WERI-Rb-1 (cell line): ENCODE measurements at places on chromosomes 1 and 21.

GRCh38 chr1:63913533-63913932, 139.7 kb downstream of the ROR1 start:
- DNase-seq = no peak

GRCh38 chr1:229027158-229027557, 243.8 kb upstream of the RAB4A start:
- DNase-seq = no peak

GRCh38 chr1:156111355-156111962, 3.1 kb upstream of the LMNA start:
- no peak for DNase-seq

DNA sequence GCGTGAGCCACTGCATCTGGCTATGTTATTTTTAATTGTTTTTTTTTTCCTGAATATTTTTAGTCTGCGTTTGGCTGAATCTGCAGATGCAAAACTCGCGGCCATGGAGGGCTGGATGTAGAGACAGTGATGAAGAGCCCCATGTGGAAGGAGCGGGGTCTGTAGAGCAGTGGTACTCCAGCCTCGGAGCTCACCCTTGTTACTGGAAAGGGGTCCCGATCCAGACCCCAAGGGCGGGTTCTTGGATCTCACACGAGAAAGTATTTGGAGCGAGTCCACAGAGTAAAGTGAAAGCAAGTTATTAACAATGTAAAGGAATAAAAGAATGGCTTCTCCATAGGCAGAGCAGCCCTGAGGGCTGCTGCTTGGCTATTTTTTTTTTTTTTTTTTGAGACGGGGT, 2.7 kb downstream of the TRPM2 start:
- no peak for DNase-seq

DNA sequence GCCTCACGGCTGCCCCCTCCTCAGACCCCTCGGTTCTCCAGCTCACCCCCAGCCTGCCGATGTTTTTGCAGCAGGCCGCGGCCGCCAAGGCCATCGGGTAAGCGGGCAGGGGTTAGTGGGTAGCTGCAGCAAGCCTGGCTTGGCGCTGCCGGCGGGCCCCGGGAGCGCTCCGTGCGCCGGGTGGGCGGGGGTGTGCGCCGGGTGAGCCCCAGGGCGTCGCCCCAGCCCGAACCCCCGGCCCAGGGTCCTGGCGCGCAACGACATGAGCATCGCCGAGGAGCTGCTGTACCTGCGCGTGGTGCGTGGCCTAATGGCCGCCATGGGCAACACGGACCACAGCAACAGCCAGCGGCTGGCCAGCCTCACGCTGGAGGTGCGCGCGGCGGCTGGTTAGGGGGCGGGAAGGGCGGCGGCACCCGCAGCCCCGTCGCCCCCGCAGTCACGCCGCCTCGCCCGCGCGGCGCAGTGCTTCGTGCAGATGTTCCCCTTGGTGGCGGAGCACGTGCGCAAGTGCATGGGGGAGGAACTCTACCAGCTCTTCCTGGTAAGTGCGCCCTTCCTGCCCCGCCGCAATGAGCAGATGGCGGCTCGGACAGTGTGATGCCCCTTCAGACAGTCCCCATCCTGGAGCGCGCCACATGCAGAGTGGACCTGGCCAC, 6.5 kb downstream of the RNU5D-1 start:
- DNase-seq = no peak

GRCh38 chr1:225070972-225071371, 141.5 kb downstream of the DNAH14 start:
- DNase-seq = no peak

DNA sequence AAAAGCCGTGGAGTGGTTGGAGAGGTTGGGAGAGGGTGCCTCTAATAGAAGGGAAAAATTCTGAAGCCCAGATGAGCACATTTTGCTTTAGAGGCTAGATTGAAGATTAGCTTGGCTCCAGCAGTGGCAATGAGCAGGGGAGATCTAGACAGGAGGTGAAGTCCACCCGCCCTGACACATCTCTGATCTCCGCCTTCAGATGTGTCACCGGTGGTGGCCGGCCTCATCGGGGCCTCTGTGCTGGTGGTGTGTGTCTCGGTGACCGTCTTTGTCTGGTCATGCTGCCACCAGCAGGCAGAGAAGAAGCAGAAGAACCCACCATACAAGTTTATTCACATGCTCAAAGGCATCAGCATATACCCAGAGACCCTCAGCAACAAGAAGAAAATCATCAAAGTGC, 8.4 kb downstream of the SYT11 start:
- no peak for DNase-seq

GRCh38 chr1:23930270-23930669, 17.1 kb upstream of the CNR2 start:
- no peak for DNase-seq

DNA sequence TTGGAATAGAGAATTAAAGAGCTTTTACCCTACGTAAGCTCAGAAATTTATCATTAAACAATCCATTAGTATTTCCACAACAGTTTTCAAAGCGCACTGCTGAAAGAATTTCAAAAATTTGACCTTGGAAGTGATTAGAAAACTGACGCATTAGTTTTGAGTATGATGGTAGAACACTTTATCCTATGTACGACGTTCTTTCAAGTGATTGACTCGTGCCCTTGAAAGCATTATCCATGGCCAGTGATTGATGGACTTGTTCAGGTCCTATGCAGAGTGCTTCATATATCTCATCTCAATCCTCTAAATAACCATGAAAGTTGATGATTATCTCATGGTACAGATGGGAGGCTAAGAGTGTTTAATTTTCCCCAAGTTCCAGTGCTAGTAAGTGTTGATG, 697.2 kb downstream of the USP25 start:
- DNase-seq = no peak

DNA sequence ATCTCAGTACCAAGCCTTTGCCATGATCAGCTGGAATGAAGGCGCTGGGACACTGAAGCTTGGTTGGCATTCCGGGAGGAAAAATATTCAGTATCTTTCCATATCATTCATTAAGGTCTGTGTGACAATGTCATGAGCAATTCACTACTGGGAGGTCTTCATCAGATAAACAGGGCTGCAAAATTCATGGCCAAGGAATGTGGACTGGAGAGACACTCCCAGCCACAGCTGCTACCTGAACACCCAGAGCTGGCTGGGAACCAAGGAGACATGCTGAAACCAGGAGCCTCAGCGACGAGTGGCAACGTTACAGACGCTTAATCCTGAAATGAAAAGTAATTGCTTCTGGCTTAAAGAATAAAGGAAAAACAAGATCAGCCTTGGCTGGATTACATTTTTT, 30.6 kb upstream of the DDAH1 start:
- DNase-seq = peak; percentile 52

DNA sequence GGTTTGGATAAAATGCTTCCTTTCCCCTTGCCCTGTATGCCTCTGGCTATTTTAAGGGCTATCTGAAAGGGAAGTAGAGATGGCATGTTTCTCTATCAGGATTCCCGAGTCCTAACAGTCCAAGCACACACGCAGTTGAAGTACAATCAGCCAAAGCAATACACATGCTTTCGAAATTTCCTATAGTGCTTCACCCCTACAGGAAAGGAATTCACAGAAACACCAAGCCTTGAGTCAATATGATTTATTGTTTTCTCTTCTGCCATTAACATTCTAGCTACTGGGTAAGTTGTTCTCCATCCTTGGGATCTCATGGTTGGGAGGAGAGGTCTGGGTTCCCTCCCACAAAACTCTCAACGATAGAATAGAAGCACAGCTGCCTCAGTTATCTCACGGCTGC, 8.7 kb downstream of the ITLN1 start:
- DNase-seq = no peak

DNA sequence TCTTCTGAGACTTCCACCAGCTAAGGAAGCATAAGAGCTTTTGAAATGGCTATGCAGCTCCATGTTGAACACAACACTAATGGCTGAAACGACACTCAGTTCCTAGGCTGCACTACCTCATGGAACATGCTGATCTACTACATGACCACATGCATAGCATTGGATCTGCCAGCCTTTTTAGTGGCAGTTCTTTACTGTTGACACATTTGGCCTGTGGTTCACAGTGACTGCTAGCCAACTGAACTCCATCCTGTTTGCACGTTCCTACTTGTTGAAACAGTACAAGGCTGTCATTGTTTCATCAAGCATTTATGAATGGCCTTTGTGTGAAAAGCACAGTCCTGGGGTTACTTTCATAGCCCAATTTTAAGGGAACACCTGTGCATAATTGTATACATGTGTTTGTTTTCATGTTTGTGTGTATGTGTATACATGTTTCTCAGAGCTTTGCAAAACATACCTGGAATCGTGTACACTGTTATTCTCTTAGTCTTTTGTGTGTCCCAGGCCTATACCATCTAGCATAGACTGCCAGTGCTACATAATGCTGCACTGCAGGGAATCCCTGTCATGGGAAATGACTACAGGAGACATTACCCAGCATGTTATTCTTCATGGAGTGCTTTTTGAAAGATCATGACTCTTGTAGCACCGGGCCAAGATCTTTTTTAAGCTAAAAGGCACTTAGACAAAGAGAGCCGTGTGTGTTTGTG, 179.6 kb upstream of the ESRRG start:
- no peak for DNase-seq

- DNase-seq = no peak
Observed at GRCh38 chr1:16605213-16605525, 8.2 kb downstream of the NBPF1 start.

DNA sequence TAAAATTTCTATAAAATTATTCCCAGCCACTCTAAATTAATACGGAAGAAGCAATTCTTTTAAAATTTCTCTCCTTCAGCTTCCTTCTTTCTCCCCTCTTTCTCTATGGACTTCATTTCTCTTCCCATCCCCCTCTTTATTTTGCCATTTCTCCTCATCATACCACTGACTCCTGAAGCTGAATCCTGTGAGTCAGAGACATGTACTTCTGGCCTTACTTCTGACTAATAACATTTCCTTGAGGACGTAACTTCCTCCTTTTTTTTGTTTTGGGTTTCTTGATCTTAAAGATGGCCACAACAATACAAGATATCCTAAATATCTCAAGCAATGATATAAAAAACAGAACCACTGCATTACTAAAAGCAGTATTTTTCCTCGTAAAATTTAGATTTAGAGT, 63.6 kb upstream of the DENND1B start:
- DNase-seq = no peak

DNA sequence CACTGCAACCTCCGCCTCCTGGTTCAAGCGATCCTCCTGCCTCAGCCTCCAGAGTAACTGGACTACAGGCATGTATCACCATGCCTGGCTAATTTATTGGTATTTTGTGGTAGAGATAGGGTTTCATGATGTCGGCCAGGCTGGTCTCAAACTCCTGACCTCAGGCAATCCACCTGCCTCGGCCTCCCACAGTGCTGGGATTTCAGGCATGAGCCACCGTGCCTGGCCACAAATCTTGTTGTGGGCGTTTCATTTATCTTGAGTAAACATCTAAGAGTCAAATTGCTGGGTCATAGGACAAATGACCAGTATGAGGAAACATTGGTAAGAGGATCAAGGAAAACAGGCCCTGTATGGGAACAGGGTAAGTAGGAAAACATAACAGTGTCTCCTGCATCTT, 17.9 kb downstream of the TMEM200B start:
- DNase-seq = no peak

GRCh38 chr1:50667710-50668356, 244.6 kb upstream of the DMRTA2 start:
- no peak for DNase-seq

GRCh38 chr1:178408871-178409270, 87.9 kb downstream of the CLEC20A start:
- DNase-seq = no peak

GRCh38 chr1:147849098-147849895, 53.3 kb upstream of the GJA8 start:
- DNase-seq = no peak
